ENCODE measurements at places on chromosomes 2 and 18.

DNA sequence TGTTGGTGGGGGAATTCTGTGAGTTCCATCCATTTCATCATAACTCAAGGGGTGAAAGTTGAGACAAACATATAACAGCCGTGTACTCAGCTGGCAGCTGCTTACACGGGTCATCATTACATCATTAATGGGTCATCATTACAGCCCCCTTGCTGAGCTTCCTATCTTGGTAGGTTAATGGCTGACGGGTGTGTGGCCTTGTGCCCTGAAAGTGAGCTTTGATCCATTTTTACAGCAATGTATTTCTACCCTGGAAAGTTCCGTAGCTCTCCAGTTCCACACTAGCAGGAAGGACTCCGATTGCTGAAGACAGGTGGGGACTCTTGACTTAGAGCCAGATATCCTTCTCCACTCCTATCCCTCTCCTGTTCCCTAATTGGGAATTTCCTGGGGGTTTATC lies 105.2 kb upstream of the DLX2 start:
- no peak for DNase-seq

DNA sequence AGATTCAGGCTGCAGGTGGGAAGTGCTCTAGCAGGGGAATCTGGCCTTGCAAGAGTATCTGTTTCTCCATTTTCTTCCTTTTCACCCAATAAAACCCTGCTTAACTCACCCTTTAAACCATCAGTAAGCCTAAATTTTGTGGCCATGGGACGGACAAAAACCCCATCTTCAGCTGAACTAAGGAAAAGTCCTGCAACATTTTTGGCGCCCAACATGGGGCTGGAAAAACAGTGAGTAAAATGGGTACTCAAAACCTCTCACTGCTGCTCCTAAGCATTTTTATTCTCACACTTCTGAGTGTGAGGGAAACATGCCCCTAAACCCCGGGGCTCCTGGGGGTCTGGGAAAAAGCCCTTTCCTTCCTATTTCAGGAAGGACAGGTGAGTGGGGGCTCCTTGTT lies 414.3 kb downstream of the ZNF804A start:
- DNase-seq, result no peak

GRCh38 chr18:40882468-40882867 lies 1072.6 kb upstream of the PIK3C3 start:
- DNase-seq, result no peak

- DNase-seq, result no peak
These were observed 887.2 kb upstream of the LRATD1 start for GRCh38 chr2:13745330-13745729.

DNA sequence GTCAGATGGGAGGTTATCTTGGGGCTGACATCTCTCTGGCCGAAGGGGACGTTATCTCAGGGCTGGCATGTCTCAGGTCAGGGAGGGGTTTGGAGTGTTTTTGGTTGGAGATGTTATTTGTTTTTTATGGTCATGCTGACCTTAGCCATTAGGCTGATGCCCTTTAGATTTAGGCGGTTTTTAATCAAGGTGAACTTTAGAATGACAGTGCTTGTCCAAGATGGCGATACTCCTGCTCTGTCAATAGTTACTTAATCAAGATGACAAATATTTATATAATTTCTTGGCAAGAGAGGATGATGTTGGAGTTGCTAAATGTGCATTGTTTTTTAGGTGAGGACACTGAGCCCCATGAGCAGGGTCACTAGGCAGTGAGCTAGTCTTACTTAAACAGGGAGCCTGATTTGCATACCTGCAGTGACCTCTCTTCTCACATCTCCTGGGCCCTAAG lies 34.5 kb downstream of the MERTK start:
- no peak for DNase-seq

- no peak for DNase-seq
These were observed 64.0 kb downstream of the CCNT2 start for GRCh38 chr2:134982603-134983002.

- no peak for DNase-seq
These were observed 67.9 kb downstream of the SLC9A4 start for GRCh38 chr2:102540882-102541281.

DNA sequence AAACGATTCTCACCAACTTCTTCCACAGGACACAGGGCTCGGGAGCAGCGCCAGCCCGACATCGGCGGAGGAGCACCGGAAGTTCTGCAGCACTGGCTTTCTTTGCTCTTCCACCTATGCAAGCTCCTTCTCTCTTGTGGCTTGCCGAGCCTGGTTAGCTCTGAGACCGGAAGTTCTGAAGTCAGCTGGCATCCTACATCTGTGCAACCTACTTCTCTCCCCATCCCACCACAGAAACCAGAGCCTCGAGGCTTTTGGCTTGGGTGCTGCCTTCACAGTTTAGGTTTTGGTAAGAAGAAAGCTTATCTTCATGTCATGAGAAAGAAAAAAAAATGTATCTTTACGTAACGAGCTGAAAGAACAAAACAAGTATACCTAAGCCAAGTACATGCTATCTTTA lies 111.7 kb downstream of the ANKRD44 start:
- DNase-seq, result no peak

DNA sequence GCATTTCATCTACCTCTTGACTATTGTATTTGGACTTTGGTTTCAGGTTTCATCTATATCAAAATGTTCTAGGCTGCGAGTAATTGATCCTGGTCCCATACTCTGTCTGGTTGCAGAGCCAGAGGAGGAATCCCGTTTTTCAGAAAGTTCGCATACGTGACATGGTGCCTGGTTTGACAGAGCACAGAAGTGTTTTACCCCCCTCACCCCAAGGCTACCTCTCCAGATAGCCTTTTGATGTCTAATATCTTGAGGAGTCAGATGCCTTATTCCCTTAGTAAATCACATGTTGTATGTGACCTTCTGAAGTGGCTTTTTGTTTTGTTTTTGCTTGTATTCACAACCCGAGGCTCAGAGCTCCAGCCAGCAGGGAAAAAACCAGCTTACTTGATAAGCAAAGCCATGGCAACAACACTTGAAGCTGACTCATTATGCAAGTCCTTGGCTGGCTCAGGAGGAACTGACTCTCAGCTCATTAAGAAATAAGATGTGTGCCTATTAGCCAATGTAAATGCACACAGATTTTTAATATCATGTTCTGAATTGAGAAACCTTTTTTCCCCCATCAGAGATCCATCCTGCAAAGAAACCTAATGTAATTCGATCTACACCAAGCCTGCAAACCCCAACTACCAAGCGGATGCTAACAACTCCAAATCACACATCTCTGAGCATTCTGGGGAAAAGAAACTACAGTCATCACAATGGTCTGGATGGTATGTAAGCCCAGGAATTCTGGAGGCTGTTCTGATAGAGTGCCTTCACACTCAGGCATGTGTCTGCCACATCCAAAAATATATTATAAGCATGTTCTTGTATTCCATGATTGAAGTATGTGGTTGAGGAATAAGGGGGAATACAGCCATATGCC lies 41.4 kb downstream of the OXER1 start:
- peak; percentile 30 for DNase-seq

DNA sequence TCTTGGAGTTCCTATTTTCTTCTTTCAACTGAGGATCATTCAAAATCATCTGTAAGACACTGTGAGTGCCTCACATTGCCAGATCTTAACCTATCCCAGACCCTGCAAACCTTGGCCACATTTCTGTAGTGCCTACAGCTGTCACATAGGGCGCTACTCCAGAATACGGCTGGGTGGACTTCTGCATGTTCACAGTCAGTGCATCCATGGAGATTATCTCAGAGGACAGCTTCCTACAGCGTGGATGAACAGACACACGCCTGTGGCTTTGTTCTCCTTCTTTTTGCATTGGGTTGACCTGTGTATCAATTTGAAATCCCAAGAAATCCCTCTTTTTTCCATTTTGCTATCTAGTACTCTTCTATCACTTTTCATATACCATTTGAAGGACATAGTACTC lies 1.9 kb upstream of the KLHL29 start:
- no peak for DNase-seq

GRCh38 chr2:27377618-27378095 lies 2.9 kb downstream of the ZNF513 start:
- no peak for DNase-seq

GRCh38 chr2:152465541-152465940 lies 130.6 kb downstream of the FMNL2 start:
- no peak for DNase-seq

DNA sequence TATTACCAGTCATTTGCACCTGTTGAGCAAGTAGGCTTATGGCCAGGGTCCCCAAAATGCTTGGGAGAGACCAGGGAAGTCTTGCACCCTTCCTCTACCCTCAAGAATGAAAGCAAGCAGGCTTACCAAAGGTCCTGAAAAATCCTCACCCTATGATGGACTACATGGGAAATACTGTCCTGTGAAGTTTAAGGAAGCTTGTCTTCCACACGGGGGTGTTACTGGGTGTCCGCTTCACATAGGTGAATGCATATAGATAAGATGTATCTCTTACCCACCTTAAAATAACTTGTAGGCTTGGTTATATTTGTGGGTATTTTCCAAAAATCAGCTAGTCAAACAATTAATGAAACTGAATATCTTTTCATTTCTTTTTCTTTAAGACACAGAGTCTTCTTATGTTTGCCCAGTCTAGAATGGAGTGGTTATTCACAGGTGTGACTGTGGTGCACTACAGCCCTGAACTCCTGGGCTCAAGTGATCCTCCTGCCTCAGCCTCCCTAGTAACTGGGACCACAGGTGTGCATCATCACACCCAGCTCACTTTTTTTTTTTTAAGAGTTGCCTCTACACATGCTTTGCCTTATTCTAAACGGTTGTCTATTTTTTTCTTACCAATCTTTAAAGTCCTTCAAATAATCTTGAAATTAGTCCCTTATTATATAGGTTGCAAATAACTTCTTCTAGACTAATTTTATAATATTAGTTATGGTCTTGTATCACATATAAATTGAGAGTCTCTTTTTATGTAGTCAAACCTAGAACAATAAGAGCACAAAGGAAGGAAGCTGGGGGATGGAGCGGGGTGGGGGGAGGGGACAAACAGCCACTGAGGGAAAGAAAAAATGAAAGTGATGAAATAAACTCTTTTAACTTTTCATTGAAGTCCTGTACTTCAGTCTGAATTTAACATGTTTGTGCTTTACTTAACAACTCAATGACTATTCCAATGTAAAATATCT lies 49.0 kb downstream of the CERKL start:
- no peak for DNase-seq

- no peak for DNase-seq
These were observed 140.6 kb downstream of the VAPA start for GRCh38 chr18:10054366-10054765.

GRCh38 chr2:16102976-16103380 lies 162.6 kb downstream of the MYCN start:
- DNase-seq, result no peak

DNA sequence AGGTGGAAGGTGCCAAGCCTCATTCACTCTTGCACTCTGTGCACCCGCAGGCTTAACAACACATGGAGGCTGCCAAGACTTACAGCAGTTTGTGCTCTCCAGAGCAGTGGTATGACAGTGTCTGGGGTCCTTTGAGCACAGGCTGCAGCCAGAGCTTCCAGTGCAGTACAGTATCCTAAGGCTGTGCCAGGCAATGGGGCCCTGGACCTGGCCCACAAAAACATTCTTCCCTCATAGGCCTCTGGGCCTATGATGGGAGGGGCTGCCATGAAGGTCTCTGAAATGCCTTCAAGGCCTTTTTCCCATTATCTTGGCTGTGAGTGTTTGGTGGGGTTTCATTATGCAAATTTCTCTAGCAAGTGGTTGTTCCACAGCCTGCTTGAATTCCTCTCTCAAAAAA lies 74.8 kb downstream of the MAP2 start:
- DNase-seq, result no peak

DNA sequence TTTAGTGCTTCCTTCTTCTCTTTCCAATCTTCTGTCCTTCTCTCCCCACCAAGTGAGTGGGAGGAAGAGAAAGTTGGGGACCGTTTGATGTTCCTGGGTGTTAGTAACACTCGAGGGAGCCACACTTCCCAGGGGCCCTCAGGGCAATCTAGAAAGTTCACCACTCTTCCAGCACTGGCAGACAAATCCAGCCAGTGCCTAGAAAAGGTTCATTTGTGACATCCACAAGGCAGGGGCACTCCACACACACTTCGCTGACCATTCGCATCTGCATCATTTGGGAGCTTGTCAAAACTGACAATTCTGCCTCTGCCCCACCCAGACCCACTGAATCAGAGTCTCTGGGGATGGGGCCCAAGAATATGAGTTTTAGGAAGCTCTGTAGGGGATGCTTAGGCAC lies 86.8 kb upstream of the ST3GAL5 start:
- no peak for DNase-seq

DNA sequence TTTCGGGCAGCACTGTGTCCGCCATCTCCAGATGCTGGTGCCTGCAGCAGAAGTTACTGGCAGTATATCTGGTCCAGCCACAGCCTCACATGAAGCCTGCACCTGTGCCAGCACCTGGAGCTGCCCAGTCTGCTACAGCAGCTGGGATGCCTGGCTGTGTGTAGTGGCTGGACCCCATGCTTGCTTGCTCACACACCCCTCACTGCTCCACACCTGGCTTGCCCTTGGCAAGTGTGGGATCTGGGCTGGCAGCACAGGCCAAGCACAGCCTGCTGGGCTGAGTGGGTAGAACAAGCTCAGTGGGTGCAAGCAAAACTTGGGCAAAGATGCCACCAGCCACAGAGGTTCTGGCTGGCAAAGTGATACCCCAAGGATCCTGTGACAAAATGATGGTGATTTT lies 209.4 kb upstream of the RASGRP3 start:
- no peak for DNase-seq

DNA sequence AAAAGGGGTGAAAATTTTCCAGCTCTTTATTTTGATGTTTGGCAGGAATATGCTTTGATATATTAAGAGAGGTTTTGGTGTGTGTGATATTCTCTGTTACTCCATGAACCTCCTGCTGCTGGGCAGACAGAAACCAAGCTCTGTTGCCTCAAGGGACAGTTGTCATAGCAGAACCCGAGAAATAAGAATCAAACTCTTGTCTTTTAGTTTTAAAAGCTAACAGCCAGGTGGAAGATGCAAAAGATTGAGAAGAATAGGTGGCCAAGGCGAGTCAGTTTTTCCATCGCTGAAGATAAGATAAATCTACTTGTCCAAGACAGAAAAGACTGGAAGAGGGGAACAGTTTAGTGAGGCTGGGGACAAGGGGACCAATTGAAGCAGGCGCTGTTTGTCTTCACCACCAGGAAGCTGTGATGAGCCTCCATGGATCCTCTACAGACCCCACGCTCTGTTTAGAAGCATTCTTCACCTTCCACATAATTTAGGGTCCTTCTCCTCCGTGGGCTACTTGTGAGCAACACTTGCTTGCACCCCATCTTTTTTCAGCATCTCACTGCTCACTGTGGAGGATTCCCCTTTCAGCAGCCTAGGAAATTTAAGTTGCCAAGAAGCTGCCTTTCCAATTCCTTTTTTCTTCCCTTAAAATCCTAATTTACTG lies 23.9 kb downstream of the PMAIP1 start:
- DNase-seq, result no peak

Data from right renal pelvis (tissue), 4 donors.